ENCODE measurements at places on chromosomes 16 and 17. TPM values are rescaled to one million over a fixed set of nuclear protein-coding genes. Genes with fewer than 3 reads are reported as not detected.

C1QTNF1 gene
- total RNA-seq = 2.2 TPM

SULT1A2 gene
- not detected for total RNA-seq

PITPNM3 gene
- total RNA-seq = 1.3 TPM

TBC1D3H gene
- total RNA-seq = not detected

NOS2 gene
- total RNA-seq = 0.07 TPM

DBNDD1 gene
- total RNA-seq = 18.1 TPM

CD7 gene
- total RNA-seq = 0.24 TPM

SPIRE2 gene
- 2.6 TPM for total RNA-seq

PPM1E gene
- total RNA-seq = 0.79 TPM

CA7 gene
- not detected for total RNA-seq

GRN gene
- total RNA-seq = 338 TPM

TPSAB1 gene
- total RNA-seq = not detected

MT1X gene
- total RNA-seq = 9.7 TPM

SLC9A5 gene
- total RNA-seq = 2.4 TPM

SHBG gene
- 1.4 TPM for total RNA-seq

HOXB7 gene
- total RNA-seq = not detected

CYLD gene
- 34.2 TPM for total RNA-seq

KRT17 gene
- 21.4 TPM for total RNA-seq

SCGB1C2 gene
- total RNA-seq = not detected

KRTAP4-1 gene
- not detected for total RNA-seq

ARHGAP23 gene
- 118 TPM for total RNA-seq

TRPV2 gene
- total RNA-seq = 0.50 TPM

SDR42E2 gene
- not detected for total RNA-seq

TNK1 gene
- total RNA-seq = 1.6 TPM

SLC5A11 gene
- not detected for total RNA-seq

KRT23 gene
- total RNA-seq = not detected

ZNF469 gene
- 17.7 TPM for total RNA-seq

KRT25 gene
- total RNA-seq = not detected

All from astrocyte (in vitro differentiated cells and primary cell).